Esophagus squamous epithelium (tissue), 5 donors: ENCODE measurements at places on chromosomes 2 and 18.

DNA sequence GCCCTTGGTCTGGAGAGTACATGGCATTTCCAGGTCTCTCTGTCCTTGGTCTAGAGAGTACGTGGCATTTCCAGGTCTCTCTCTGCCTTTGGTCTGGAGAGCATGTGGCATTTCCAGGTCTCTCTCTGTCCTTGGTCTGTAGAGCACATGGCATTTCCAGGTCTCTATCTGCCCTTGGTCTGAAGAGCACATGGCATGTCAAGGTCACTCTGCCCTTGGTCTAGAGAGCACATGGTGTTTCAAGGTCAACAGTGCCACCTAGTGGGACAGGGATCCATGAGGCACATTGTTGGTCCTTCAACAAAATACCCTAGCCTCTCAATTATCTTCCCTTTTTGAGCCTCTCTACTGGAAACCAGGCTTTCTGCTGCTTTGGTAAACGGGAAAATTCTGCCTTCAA is 250.2 kb downstream of the OTX1 start:
- DNase-seq, result no peak

DNA sequence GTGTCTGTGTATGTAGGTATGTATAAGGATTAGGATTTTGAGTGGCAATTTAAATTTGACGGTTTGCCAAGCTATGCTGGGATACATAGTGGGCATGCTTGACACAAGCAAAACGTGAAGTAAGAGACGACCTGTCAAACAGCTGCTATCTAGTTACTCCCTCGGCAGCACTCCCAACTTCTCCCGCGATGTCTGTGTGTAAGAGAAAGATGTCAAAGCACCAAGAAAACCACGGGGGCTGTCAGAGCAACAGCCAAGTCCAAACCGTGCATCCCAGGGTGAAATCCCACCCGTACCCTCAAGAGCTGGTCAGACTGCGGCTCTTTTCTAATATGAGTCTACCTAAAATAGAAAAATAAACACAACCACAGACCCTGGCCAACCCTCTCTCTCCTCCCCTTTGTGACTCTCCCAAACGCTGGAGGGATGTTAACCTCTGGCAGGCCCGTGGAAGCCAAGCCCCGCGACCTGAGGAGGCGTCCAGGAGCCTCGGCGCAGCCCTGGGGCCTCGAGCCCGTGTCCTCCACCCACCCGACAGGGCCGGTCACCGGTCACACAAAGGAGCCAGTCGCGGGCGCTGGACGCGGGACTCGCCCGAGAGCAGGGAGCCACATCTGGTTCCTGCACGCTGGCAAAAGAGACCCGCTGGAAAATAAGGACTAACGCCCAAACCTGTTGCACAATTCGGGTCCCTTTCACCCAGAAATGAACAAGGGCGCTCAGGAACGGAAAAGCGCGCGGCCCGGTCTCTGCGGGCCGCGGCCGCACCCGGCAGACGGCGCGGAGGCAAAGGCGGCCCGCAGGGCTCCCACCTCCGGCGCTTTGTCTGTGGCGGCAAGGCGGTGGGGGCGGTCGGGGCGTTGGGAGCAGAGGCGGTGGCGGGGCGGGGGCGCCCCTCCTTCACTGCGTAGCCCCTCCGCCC is 925 bp downstream of the SESTD1 start:
- peak; percentile 5 for DNase-seq

GRCh38 chr2:45714679-45715078 is 63.2 kb downstream of the PRKCE start:
- no peak for DNase-seq

- no peak for DNase-seq
Measured at GRCh38 chr2:197647961-197648690, 27.3 kb downstream of the RFTN2 start.

GRCh38 chr2:237391140-237391539 is 22.8 kb downstream of the COL6A3 start:
- DNase-seq, result no peak

DNA sequence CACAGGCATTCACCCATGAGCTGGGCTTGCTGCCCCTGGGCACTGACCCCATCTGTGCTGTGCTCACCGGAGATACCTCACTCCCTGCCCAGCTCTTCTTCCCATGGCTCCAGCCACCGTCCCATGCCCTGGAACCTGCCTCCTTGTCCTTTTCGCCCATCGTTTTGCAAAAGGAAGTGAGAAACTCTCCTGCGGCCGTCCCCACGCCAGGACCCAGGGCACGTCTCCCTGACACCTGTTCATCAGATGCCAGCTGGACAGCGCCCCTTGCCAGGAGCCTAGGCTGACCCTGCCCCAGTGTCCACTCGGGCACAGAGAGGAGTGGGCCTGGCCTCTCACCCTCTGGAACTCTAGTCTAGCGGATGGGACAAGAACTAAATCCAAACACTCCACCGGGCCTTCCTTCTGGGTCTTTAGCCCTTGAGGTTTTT is 238.6 kb downstream of the SEPTIN10 start:
- no peak for DNase-seq

DNA sequence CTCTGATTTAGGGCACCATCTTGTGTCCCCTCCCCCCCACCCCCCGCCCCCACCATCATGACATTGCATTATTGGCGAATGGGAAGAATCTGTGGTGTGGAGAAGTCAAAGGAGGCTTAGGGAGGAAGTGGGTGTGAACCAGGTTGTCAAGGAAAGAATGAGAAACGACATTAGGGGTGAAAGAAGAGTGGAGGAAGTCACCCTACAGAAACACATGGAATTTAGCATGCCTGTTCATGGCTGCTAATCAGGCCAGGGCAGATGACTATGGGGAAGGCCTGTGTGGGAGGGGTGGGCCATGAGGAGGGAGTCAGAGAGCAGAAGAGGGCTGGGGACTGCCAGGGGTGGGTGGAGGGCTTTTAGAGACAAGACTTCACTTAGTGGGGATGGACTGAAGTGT is 81.6 kb downstream of the AOX1 start:
- DNase-seq, result no peak

DNA sequence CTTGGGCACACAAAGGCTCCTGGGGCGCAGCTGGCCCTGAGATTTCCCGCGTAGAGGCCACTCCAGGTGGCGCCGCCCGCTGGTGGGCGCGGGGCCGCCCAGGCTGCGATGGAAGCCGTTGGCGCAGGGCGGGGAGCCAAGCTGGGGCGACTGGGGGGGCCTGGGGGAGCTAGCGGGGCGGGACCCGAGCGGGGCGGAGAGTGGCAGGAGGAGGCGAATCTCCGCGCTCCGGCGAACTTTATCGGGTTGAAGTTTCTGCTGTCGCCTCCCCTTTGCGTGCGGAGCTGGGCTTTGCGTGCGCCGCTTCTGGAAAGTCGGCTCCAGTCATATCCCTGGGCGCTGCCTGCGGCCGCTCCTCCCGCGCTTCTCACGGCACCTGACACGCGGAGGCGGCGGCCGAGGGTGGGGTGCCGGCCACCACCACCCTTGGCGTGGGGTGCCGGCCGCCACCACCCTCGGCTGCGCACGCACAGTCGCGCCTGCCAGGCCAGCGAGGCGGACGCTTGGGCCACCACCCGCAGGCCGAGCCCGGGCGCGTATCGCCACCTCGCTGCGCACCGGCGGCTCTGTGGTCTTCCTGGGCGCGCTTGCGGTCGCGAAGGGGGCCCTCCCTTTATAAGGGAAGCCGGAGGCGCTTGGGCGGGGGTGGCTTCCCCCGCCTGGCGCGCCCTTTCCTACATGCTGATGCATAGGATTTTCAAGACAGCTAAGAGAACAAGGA is 919 bp upstream of the CYP1B1 start:
- no peak for DNase-seq

DNA sequence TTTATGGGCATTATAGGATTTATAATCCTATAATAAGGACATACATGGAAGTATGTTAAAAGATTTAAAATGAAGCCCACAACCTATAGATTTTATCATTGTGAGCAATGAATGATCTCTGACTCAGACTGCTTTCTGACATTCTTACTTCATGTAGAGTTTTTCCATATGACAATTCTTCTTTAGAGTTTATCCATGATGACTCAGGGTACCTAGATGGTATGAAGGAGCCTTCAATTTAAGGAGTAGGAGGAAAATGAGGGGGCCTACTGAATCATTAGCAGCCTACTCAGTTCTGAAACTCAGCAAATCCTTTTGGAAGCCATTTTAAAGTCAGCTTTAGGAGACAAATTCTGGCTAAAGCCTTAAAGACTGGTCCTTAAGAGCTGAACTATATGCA is 10.4 kb downstream of the PELI1 start:
- DNase-seq, result no peak

GRCh38 chr18:49344096-49344495 is 116.3 kb downstream of the DYM start:
- DNase-seq, result no peak

DNA sequence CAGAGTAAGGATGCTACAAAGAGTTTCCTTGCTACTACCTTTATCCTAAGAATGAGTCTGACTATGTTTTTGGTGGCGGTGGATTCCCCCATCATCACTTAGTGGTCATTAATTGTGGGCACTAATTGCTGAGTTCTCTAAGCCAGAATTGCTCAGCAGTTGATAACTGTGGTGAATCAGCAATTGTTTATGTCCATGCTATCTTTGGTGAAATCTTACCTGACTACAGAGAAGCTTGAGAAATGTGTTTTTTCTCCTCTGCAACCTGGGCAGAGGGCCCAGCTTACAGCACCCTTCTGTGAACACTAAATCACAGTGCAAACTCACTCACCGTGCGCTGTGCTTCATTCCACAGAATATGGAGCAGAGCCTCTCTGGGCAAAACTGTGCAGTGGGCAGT is 683.6 kb downstream of the CNTNAP5 start:
- no peak for DNase-seq

GRCh38 chr2:240364961-240365775 is 70.3 kb upstream of the GPC1 start:
- DNase-seq, result no peak

DNA sequence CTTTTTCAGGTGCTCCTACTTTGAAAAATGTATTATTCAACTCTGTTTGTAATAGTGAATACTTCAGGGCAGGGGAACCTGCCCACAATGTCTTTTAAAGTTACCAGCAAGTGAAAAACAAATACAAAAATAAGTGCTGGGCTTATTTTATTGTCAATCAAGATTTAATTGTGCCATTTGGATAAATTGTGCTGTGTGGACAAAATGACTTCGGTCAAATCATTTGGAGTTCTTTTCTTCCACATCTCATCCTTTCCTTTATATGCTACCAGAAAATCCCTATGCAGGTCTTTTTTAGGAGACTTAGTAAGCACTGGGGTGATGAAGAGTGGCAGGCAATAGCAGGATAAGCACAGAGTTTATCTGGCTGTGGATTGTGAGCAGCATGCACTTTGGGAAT is 63.9 kb downstream of the NYAP2 start:
- DNase-seq, result no peak

- no peak for DNase-seq
Measured at GRCh38 chr2:216603884-216604245, 29.4 kb upstream of the IGFBP2 start.

GRCh38 chr2:46462936-46463335 is 16.4 kb upstream of the TMEM247 start:
- DNase-seq, result no peak

- no peak for DNase-seq
Measured at GRCh38 chr2:51597086-51597485, 565.2 kb upstream of the NRXN1 start.

GRCh38 chr2:68747413-68747812 is 12.8 kb downstream of the ARHGAP25 start:
- no peak for DNase-seq
